ENCODE measurements at places on chromosomes 12 and 14. TPM values are rescaled to one million over a fixed set of nuclear protein-coding genes. Genes with fewer than 3 reads are reported as not detected.

DNA sequence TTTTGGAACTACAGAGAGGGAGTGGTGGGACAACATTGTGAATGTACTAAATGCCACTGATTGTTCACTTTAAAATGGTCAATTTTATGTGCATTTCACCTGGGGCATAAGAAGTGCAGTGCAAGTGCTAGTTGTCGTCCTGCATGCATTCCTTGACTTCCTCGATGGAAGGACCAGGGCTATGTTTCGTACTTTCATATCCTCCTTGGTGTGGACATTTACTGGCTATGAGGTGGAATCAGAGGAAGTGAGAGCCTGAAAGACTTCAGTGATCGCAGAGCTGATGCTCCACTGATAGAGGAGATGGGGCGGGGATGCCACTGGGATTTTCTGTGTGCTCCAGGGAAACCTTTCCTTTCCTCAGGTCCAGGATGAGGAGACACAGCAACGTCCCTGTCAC, 54.1 kb upstream of the DDX11 start:
- DNase-seq: no peak

Gene CPSF6
- total RNA-seq: 21.7 TPM

Gene KRT83
- not detected for total RNA-seq

DNA sequence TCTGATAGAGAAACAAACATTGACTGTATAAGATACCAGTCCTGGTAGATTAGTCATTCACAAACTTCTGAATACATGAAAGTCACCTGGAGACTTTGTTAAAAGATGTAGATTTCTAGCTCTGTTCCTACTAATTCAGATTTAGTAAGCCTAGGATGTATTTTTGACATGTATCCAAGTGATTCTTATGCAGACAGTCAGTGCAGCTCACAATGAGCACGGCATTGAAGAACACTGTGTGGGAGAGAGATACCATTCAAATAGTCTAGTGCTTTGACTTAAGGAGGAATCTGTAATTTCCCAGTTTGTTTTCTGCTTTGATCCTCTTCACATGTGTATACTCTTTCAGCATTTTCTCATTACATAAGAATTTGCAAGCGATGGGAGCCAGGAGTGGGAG, 68.7 kb upstream of the STXBP6 start:
- DNase-seq: no peak

Measured in mammary epithelial cell (primary cell).